GM23248 (cell line): ENCODE measurements at places on chromosomes 2 and 18. TPM values are rescaled to one million over a fixed set of nuclear protein-coding genes. Genes with fewer than 3 reads are reported as not detected.

DNA sequence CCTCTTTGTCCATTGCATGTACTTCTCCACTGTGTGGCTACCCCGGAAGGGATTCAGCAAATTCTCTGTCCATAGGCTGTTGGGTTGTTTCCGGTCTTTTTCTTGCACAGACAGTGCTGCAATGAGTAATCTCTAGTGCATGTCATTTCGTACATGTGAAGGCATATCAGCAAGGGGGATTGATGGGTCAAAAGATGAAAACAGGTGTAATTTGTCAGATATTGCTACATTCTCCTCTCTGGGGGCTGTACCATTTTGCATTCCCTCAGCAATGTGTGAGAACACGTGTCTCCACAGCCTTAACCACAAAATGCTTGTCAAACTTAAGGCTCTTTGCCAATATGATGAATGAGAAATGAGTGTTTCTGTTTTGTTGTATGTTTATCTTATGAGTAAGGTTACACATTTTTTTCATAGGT, 60.5 kb downstream of the KLHL29 start:
- peak; percentile 72 for DNase-seq

- DNase-seq = peak; percentile 20
Measured at GRCh38 chr2:85243101-85244072, 84.4 kb downstream of the TGOLN2 start.

DNA sequence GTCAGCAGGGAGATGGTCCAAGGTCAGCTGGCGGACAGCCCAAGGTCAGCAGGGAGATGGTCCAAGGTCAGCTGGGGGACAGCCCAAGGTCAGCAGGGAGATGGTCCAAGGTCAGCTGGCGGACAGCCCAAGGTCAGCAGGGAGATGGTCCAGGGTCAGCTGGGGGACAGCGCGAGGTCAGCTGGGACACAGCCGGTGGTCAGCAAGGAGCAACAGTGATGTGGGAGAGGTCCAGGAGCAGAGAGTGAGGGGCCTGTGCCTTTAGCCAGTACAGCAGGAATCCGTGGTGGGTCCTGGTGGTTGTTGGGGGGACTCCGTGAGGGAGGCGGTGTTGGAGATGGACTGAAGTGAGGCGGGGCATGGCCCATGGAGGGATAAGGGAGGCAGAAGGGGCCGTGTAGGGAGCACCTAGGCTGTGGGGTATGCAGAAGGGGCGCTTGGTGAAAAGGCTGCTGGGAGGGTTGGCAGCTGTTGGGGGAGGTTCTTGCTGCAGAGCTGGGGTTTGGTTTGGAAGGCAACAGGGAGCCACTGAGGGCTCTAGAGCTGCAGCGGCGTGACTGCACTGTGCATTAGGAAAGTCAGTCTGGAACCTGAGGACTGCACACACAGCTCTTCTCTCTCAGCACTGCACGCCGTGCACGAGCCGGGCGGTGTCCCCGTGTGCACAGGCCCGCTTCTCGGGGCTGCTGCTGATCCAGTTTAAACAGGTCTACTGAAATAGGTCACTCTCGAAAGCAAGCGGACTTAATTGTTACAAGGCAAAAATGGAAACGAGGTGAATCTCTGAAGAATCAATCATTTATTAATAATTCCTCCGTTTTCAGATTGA, 76.2 kb upstream of the HDAC4 start:
- no peak for DNase-seq

GRCh38 chr2:189466656-189467055, 25.4 kb downstream of the WDR75 start:
- DNase-seq = peak; percentile 57

- DNase-seq = peak; percentile 2
Measured at GRCh38 chr2:53317861-53318260, 449.7 kb upstream of the CHAC2 start.

- DNase-seq = no peak
Measured at GRCh38 chr2:134716721-134717243, 2.0 kb downstream of the TMEM163 start.

DNA sequence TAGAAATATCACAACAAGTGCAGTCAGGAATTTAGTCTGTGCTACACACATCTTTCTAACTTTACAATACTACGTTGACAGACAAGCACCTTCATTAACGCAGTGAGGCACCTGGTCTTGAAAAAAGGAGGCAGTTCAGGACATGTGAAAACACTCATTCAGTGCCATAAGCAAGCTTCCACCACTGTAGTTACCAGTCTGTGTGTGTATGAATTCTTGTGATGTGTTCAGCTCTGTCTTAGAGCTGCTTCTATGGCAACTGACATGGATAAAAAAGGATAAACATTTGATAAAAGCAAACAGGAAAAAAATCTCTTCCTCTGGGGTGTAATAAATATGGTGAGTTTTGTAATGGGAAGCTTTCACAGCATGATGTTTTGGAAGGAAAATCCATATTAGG, 623.8 kb upstream of the NXPH2 start:
- no peak for DNase-seq

- no peak for DNase-seq
Measured at GRCh38 chr2:218834685-218835084, 3.1 kb upstream of the PRKAG3 start.

GRCh38 chr2:162220368-162220767, 22.9 kb downstream of the FAP start:
- no peak for DNase-seq

DNA sequence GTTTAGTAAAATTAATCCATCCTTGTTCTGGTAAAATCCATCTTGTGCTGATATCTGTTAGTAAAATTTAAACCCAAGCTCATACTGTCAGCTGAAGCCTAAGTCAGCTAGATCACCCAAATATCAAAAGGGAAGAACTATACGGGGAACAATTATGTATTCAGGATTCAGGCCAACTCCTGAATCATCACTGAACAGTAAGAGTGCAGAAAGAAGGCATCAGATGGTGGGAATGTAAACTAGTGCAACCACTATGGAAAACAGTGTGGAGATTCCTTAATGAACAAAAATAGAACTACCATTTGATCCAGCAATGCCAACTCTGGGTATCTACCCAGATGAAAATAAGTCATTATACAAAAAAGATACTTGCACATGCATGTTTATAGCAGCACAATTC, 81.8 kb downstream of the RAPGEF4 start:
- DNase-seq = peak; percentile 22

Gene PGAP1
- 2.4 and 2.5 TPM in 2 replicates for polyA plus RNA-seq

Gene C2orf80
- polyA plus RNA-seq = not detected in 2 replicates
